ENCODE measurements at places on chromosomes 13 and 19.

GRCh38 chr13:100941377-100942368, 267.1 kb upstream of the TMTC4 start:
- DNase-seq, result no peak

GRCh38 chr13:80921541-80921940, 580.6 kb upstream of the SPRY2 start:
- DNase-seq, result no peak

DNA sequence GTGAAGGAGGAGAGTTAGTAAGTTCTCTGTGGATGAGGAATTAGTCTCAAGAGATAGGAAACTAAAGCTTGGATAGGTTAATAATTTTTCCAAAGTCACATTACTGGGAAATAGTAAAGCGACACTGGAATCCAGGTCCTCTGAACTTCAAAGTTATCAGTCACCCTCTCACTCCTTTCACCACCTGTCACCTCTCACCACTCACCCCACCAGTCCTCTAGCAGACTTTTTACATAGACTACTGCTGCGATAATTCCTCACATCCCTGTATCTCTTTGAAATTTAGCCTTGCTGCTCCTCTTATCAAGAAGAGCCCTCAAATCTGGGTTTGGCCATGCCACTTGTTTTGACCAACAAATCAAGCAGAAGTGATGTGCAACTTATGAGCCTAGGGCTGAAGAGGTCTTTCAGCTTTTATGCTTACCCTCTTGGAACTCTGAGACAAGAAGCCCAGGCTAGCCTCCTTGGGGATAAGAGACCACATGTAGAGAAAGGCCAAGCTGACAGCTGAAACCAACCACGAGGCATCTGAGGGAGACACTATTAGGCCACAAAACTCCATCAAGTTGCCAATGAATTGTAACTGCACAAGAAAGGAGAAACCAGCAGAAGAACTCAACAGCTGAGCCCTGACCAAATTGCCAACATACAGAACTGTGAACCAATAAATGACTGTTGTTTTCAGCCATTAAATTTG, 41.2 kb downstream of the STARD13 start:
- DNase-seq, result no peak

DNA sequence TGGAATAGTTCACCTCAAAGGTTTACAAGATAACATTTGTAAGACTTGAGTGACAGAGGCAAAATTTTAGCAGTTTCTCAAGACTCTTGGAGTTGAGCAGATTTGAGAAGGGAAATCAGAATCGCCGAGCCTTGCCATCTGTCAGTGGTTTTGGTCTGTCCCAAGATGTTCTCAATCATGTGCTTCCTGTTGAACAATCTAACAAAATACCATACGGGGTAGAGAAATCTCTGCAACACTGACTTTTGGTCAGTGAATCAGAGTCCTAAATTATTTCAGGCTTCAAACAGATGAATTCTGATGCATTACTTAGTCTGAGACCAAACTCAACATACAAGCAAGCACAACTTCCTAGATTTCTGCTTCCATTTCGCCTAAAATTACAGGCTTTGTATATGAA, 3.8 kb downstream of the KCTD12 start:
- DNase-seq, result no peak

GRCh38 chr19:8500158-8500557, 2.3 kb downstream of the PRAM1 start:
- no peak for DNase-seq

DNA sequence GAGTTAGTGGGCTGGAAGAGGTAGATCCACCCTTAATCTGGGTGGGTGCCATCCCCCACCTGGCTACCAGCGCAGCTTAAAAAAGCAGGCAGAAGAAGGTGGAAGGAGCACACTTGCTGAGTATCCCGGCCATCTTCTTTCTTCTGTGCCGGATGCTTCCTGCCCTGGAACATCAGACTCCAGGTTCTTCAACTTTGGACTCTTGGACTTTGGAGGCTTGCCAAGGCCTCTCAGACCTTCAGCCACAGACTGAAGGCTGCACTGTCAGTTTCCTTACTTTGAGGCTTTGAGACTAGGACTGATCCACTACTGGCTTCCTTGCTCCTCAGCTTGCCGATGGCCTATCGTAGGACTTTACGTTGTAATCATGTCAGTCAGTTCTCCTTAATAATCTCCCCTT, 127.6 kb upstream of the GPC6 start:
- no peak for DNase-seq

DNA sequence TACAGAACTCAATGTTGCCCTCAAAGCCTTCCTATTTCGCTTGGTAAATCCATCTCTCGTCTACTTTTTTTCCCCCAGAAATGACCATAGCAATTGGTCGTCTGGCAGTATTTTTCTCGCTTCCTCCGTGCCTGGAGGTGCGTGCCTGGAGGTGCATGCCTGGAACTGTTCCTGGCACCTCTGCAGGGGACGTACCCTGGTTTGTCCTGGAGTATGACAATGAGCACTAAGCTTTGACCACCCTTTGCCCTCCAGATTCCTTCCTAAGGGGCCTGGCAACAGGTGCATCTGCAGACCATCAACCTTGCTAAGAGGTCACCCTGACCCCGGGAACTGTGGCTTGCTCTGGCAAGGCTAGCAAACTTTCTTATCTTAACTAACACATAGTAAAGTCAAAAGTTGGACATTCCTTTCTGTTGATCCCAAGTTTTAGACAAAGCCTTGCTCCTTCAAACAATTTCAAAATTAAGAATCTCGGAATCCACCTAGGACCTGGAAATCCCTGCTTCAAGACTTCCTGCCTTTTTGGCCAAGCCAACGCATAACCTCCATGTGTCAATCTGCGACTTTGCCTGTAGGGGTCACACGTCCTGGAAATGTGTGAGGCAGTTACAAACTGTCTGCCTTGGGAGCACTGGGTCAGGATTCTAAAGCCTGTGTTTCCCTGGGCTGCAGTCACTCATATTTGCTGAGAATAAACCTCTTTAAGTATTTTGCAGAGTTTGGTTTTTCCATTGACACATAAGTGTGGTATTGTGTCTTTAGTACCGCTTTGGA, 28.8 kb upstream of the TUBGCP3 start:
- DNase-seq, result no peak

Data from activated CD8-positive, alpha-beta memory T cell treated with anti-CD3 and anti-CD28 coated beads for 4 hours (primary cell).